ENCODE measurements at places on chromosomes 7 and 10.

DNA sequence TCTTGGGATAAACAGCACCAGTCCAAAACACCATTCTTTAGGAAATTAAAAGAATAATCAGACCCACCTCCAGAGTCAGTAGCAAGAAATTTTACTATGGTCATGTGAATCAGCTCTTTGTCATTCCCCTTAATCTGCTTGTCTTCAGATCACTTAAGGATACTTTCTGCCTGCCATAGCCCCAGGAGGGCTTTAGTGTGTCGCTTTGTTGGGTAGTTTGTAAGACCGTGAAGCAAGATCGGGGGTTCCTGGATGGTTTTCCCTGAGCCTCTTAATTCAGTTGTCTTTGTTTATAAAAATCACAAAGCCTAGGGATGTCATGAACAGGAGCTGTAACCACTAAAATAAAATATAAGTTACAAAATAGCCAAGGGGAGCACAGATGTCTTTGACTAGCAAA is 223.6 kb downstream of the RELN start:
- DNase-seq: no peak

GRCh38 chr10:44313761-44314165 is 71.1 kb downstream of the CXCL12 start:
- DNase-seq: no peak

- no peak for DNase-seq
Observed at GRCh38 chr10:67606572-67606971, 89.4 kb downstream of the CTNNA3 start.

DNA sequence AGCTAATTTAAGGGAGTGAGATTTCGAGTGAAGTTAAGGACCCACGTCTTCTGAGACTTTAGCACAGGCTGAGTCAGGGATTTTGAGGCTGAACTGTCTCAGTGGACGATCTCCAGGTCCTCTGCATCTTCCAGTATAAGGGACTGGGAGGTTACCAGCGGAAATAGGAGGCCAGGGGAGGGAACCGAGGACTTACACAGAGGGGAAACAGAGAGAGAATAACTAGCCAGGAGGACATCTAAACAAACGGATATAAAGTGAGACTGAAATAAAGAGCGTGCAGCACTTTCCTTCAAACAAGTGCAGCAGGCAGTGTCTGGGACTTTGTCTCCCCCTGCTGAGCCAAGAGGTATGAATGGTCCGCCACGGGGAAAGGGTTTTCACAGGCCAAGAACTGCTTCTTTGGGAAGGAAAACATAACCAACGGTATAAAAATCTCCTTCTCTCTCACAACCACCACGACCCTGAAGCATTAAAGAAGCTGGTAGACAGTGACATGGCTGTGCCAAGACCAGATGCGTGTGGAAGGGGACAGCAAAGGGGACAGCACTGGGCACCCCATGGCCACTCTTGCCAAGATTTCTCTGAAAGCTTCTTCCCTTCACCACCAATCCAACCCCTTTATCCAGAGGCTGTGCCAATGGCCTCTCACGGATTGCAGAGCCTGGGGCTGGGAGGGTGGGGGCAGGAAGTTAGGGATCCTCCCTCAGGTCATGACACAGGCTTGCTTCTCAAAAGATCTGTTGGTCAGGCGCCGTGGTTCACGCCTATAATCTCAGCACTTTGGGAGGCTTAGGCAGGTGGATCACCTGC is 72.0 kb downstream of the SLC37A3 start:
- peak; percentile 48 for DNase-seq

GRCh38 chr10:102227050-102227449 is 951 bp downstream of the ELOVL3 start:
- no peak for DNase-seq

DNA sequence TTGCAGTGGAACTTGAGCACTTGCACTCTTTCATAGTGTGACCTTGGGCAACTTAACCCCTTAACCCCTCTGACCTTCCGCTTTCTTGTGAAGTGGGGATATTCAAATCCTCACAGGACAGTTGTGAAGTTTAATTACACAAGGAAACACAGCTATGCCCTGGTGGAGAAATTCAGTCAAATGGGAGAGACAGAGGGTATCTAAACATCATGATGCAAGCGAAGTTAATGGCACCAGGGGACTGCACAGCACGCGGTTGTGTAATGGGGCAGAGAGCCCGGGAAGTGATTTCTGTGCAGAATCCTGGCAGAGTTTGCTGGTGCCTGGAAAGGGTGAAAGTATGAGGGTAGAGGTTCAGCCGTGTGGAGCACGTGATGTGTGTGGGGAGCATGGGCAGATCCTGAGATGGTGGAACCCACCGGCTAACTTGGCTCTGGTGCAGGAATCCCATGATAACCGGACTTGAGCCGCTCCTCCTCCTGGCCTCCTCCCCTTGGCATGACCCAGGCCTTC is 51.7 kb downstream of the SNX10 start:
- DNase-seq: no peak

GRCh38 chr10:26438534-26439341 is 597 bp downstream of the APBB1IP start:
- DNase-seq: peak; percentile 74

- no peak for DNase-seq
Observed at GRCh38 chr10:48390933-48391845, 84.7 kb downstream of the MAPK8 start.

- no peak for DNase-seq
Observed at GRCh38 chr7:127413962-127414361, 21.5 kb upstream of the ZNF800 start.

DNA sequence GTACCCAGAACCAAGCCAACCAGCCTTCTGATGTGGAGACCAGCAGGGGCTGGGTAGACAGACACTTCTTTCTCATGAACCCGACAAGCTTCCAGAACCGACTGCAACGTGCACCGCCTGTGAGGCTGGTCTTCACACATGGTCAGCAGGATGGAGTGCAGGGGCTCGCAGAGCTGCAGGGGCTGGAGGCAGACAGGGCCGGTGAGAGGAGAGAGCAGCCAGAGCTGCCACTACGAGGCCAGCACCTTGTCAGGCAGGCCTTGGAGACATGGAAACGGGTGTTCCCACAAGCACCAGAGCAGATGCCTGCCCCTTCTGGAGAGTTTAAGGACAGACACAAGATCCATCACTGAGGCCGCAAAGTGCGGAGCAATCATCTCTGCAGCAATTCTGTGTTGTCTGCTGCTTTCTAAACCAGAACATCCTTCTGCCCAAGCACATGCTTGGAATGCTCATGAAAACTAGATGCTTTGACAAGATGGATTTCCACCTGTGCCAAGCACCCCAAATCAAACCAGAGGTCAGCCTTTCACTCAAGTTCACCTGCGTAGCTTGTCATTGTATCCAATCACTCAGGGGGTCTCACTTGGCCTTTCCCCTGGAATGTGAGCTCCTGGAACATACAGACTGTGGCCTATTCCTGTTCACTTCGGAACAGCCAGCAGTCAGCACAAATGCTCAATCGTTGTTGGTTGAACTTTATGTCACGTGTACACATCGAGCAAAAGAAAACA is 32.2 kb downstream of the FRMPD2 start:
- DNase-seq: no peak

- no peak for DNase-seq
Observed at GRCh38 chr10:74103560-74104258, 46.9 kb downstream of the AP3M1 start.

- DNase-seq: no peak
Observed at GRCh38 chr10:15316145-15316544, 54.9 kb downstream of the FAM171A1 start.

- peak; percentile 67 for DNase-seq
Observed at GRCh38 chr7:2527505-2528467, 8.2 kb downstream of the LFNG start.

GRCh38 chr10:59585046-59585700 is 124.5 kb downstream of the SLC16A9 start:
- no peak for DNase-seq

- no peak for DNase-seq
Observed at GRCh38 chr7:142548978-142549377, 200.3 kb upstream of the PRSS1 start.

GRCh38 chr10:26198119-26198518 is 18.5 kb upstream of the GAD2 start:
- DNase-seq: no peak

- DNase-seq: no peak
Observed at GRCh38 chr7:158912406-158912805, 56.0 kb downstream of the DYNC2I1 start.

GRCh38 chr10:110005719-110006118 is 2.1 kb upstream of the ADD3 start:
- no peak for DNase-seq

GRCh38 chr7:157400171-157400860 is 63.5 kb downstream of the DNAJB6 start:
- no peak for DNase-seq

DNA sequence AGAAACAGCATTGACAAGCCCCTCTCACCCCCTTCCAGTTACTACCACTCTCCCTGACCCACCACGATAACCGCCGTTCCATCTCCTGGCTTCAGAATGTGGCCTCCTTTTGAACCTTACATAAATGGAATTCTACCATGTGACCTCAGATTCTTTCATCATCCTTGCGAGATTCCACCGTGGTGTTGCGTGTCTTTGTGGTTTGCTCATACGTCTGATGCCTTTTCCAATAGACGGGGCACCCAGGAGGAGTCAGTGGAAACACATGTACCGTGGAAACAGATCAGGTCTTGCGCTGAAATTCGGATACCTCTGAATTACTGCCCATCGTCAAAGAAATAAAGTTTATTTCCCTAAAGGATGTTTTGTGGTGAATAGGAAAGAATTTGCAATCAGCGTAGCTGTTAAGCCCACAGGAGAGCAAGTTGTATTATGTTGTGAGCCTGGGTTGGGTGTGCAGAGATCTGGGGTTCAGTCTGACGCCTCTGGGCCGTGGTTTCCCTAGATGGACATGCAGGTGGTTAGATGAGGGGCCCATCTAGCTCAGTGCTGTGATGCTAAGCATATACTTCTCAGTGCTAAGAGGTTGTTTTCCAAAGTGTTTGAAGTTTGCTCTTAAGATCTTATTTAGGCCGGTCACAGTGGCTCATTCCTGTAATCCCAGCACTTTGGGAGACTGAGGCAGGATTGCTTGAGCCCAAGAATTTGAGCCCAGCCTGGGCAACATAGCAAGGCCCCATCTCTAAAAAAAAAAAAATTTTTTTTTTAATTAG is 29.1 kb downstream of the GTF2IRD1 start:
- no peak for DNase-seq

All from activated CD4-positive, alpha-beta T cell treated with anti-CD3 and anti-CD28 coated beads, Interleukin-2, amount 50 U/mL, for 4 hours (primary cell).